ENCODE measurements at places on chromosomes 1 and 21. TPM values are rescaled to one million over a fixed set of nuclear protein-coding genes. Genes with fewer than 3 reads are reported as not detected.

Gene CD1E
- total RNA-seq: not detected

Gene TCHH
- 0.24 TPM for total RNA-seq

Gene FALEC
- total RNA-seq: not detected

Gene FAM110D
- total RNA-seq: 0.85 TPM

Gene LCE3D
- total RNA-seq: not detected

Gene DYRK1A
- 66.4 TPM for total RNA-seq

Gene OLIG2
- total RNA-seq: not detected

Gene HPCA
- total RNA-seq: 0.69 TPM

Gene SYNJ1
- total RNA-seq: 17.1 TPM

Gene TNFRSF9
- total RNA-seq: 1.4 TPM

Gene CADM3
- not detected for total RNA-seq

Gene MCOLN2
- total RNA-seq: 0.98 TPM

Gene ZNF593OS
- total RNA-seq: not detected

Gene IFI44
- 29.0 TPM for total RNA-seq

Gene NPHS2
- not detected for total RNA-seq

Gene GSTM1
- 166 TPM for total RNA-seq

Gene PRELP
- not detected for total RNA-seq

Gene NUP210L
- total RNA-seq: 0.04 TPM

Gene PROK1
- not detected for total RNA-seq

Gene BRDT
- total RNA-seq: not detected

Gene EIF3I
- 303 TPM for total RNA-seq

Gene AMY1B
- not detected for total RNA-seq

Gene FAM177B
- total RNA-seq: not detected

Gene A3GALT2
- total RNA-seq: 0.39 TPM

Gene LRRIQ3
- total RNA-seq: 0.33 TPM

Gene CENPL
- total RNA-seq: 34.3 TPM

Gene FCRL2
- not detected for total RNA-seq

Gene CDA
- not detected for total RNA-seq

Gene KCNJ10
- not detected for total RNA-seq

Gene LCE1A
- total RNA-seq: not detected

Gene MTF1
- total RNA-seq: 19.8 TPM

Gene MANEAL
- 5.9 TPM for total RNA-seq

Gene TFF2
- total RNA-seq: not detected

Gene LAMB3
- 12.7 TPM for total RNA-seq

Gene DUSP23
- 31.0 TPM for total RNA-seq

Gene THRAP3
- total RNA-seq: 133 TPM

Gene CCDC17
- 2.0 TPM for total RNA-seq

Gene PGLYRP4
- not detected for total RNA-seq

Gene GPATCH3
- 17.5 TPM for total RNA-seq

Gene RNU5D-1
- not detected for total RNA-seq

Gene INAVA
- total RNA-seq: 0.33 TPM

Gene PRKAA2
- 0.20 TPM for total RNA-seq

Gene CTSK
- 14.3 TPM for total RNA-seq

Gene RPS6KA1
- 8.8 TPM for total RNA-seq

Gene TMOD4
- 2.8 TPM for total RNA-seq

Gene FAM163A
- not detected for total RNA-seq

Gene OR2G3
- total RNA-seq: not detected

Gene HMGCL
- total RNA-seq: 13.9 TPM

Gene CELA3B
- not detected for total RNA-seq

Gene NBPF14
- total RNA-seq: 22.3 TPM

Gene ALPL
- total RNA-seq: 4.8 TPM

Gene PRPF38B
- 59.5 TPM for total RNA-seq

Gene C1orf87
- not detected for total RNA-seq

Gene C4BPA
- not detected for total RNA-seq

Gene OR2M3
- 0.15 TPM for total RNA-seq

Gene LRRC8B
- total RNA-seq: 18.9 TPM

Gene OXCT2
- not detected for total RNA-seq

Gene CD2
- not detected for total RNA-seq

Gene SAMSN1
- not detected for total RNA-seq

Gene C8B
- not detected for total RNA-seq
